ENCODE measurements at places on chromosomes 7 and 10.

DNA sequence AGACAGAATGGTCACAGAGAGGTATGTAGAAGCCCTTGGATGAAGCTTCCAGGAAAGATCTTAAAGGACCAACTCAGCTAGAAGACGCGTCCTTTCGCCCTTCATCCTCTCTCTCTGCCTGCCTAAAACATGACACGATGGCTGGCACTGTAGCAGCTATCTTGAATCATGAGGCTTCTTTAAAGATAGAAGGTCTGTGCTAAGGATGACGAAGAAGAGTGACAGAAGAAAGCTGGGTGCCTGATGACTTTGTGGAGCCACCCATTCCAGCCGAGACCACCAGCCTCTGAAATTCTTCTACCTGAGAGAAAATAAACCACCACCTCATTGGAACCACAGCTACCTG is 25.5 kb downstream of the WDR86 start:
- no peak for DNase-seq

DNA sequence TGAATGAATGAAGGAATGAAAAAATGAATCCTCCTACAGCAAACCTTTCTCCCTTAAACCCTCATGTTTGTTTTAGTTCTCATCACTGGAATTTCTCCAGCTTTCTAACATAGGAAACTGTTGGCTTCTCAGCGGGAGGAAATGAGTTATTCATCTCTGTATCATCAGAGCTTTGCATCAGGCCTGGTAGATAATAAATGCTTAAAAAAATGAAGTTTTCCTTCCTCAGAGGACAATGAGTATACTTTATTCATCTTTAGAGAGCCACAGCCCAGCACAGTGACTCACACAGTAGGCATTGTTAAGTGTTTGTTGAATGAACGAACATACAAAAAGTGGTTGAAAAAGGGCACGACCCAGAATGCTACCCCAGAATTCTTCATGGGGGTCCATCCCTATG is 62.6 kb downstream of the COL13A1 start:
- no peak for DNase-seq

- peak; percentile 63 for DNase-seq
Measured at GRCh38 chr10:132248455-132249225, 59.1 kb downstream of the STK32C start.

GRCh38 chr7:135519871-135520270 is 10.0 kb upstream of the CNOT4 start:
- no peak for DNase-seq

GRCh38 chr7:139855498-139856270 is 26.6 kb downstream of the TBXAS1 start:
- DNase-seq = no peak
